Calu3 (cell line): ENCODE measurements at places on chromosomes 2 and 18. TPM values are rescaled to one million over a fixed set of nuclear protein-coding genes. Genes with fewer than 3 reads are reported as not detected.

The RESP18 gene
- not detected in 2 replicates for total RNA-seq

The PECR gene
- total RNA-seq = 40.7 and 45.3 TPM in 2 replicates

The GULP1 gene
- total RNA-seq = 86.8 and 94.4 TPM in 2 replicates

The MRPL33 gene
- total RNA-seq = 75.8 and 82.9 TPM in 2 replicates

The MYO5B gene
- total RNA-seq = 56.7 and 59.1 TPM in 2 replicates

The DAPL1 gene
- total RNA-seq = not detected in 2 replicates

The PDE11A gene
- total RNA-seq = 1.4 and 2.1 TPM in 2 replicates

The LRATD1 gene
- total RNA-seq = 14.2 and 15.4 TPM in 2 replicates

The ALK gene
- total RNA-seq = not detected in 2 replicates

The DPP4 gene
- 27.6 TPM in 2 replicates for total RNA-seq
